BJ (cell line): ENCODE measurements at places on chromosomes 3 and 15.

DNA sequence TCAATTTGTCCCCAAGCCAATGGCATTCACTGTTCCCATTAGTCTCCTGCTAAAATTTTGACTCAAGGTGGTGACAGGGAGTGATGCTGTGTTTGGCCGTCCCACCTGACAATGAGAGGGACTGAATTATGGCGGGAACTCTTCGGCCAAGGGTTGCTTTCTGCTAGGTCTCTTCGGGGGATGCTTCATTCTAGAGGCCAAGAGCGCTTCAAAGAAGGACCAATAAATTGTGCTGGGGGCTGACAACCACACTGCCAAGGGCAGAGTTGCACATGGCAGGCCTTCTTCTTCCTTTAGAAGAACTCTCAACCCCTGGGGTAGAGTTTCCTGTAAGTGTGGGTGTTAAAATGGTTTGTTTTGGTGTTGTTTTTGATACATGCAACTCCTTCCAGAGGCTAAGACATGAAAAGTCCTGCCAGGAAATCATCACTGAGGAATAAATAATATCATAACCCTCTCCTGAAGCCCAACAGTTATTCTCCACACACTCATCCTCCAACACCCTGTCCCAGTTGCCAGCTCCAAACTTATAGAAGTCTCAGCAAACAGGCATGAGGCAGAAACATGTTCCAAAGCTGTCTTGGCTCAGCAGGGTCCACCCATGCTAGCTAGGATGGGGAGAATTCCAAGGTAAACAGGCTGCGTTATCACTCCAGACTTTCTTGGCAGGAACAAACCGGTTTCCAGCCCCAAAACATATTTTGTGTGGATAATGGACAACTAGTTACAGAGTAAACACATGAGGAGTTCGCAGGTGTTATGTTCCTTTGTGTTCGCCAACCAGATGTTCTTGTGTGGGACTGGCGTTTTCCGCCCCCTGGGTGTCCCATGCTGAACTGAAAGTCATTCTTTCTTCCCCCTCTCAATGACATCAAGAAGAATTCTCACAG is 396.7 kb upstream of the RGMA start:
- DNase-seq, result no peak

- no peak for DNase-seq
These were observed 30.9 kb downstream of the MYO9A start for GRCh38 chr15:72086920-72087648.

- no peak for DNase-seq
These were observed 679 bp upstream of the MYD88 start for GRCh38 chr3:38137615-38138348.

GRCh38 chr15:94100863-94101262 is 130.5 kb upstream of the MCTP2 start:
- DNase-seq, result no peak

- no peak for DNase-seq
These were observed 75.0 kb downstream of the HCN4 start for GRCh38 chr15:73293773-73294172.

GRCh38 chr3:122268257-122269024 is 56.6 kb upstream of the CSTA start:
- no peak for DNase-seq

DNA sequence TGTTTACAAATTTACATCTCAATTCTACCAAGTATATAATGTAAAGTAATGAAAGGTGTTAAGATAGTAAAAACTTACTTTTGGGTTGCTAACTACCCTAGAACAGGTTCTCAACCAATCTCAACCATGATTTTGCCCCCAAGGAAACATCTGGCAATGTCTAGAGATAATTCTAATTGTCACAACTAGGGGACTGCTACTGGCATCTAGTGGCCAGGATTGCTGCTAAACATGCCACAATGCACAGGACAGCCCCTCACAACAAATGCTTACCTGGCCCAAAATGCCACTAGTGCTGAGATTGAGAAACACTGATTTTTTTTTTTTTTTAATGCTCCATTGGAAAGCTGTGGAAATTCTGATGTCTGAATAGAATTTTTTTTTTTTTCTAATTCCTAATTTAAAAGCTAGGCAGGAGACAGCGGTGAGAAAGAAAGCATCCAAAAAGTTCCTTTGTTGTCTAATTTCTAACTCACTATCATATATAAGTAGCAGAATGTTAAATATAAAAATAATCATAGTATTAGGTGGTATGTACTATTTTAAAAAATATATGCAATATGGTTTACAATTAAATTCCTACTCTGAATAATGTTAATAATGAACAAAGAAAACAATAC is 81.5 kb downstream of the TJP1 start:
- no peak for DNase-seq

DNA sequence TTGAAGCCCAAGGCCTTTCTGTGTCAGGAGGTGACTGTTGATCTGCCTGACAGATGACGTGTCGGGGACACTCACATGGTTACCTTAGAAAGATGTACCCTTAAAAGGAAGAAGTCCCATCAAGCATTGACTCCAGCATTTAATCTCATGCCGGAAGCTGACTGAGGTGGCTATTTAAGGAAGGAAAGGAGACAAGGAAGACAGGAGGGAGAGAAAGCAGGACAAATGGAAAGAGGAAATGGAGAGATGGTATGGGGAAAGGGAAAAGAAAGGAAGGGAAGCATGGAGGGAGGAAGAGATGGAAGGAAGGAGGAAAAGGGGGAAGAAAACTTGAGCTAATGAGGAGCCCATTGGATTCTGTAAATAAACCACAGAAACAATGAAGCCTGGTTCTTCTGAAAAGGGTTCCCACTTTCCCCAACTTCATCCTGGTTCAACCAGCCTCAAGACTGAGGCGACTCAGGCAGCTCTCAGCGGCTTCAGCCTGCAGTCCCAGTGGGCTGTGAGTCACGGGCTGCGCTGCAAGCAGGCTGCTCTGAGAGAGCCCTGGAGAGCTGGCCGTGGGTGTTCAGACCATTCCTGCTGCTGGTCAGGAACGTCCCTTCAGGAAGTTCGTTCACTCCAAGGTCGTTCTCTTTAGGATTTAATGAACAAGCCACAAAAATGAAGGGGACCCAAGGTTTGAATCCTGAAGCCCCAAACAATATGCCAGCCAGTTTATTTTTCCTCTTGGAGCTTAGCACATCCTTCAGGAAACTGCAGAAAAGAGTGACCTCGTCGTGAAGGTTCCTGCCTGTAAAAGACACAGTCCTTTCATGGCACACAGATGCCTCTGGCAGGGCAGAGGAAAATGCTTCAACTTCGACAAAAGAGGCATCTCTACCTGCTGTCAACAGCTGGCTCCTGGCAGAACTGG is 69.6 kb upstream of the THBS1 start:
- DNase-seq, result peak; percentile 56

DNA sequence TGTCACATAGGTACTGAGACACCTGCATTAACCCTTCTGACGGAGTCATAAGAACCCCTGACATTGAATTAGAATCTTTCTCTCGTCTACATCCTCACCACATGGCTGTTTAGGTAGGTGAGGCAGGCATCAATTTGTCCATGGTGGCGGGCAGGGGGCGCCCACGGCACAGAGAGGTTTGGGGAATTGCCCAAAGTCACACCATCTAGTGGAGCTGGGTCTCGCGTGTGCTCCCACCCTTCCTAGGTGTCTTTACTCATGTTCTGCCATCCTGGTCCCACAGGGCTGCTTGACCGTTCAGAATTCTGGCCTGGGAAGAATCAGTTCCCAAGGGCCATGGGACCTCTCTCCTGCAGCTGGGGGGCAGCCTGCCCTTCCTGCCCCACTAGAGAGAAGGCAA is 14.7 kb upstream of the DLL4 start:
- no peak for DNase-seq

DNA sequence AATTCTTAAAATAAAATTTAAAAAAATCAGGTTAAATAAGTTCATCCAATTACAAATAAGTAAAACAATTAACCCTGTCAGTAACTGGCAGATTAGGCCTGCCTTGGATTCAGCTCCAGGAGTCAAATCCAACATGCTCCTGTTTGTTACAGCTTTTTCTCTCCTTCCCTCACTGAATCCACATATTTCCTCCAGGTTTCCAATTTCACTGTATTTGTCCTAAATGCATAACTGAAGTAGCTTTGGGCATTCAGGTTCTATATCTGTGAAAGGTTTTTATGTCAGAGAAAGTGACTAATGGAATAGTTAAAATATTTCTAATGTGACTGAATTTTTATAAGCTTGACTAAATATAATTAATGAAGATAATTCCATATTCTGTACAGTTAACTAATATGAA is 79.7 kb downstream of the IFT80 start:
- no peak for DNase-seq

DNA sequence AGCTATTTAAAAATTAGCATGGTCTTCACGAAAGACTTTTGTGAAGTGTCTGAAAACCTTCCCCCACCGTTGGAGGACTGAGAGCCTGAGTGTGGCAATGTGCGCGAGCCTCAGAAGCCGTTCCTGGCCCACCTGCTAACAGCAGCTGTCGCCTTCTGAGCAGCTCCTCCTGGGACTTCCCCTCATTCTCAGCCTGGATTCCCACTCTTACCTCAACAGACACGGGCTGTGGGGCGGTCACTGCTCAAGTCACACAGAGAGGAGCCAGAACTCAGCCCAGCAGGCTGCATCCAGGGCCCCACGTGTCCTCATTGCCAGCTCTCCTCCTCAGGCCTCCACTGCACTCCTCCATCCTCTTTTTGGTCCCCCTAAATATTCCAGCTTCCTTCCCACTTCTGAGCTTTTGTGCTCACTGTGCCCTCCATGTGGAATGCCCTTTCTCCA is 7.8 kb downstream of the DNASE1L3 start:
- DNase-seq, result no peak

DNA sequence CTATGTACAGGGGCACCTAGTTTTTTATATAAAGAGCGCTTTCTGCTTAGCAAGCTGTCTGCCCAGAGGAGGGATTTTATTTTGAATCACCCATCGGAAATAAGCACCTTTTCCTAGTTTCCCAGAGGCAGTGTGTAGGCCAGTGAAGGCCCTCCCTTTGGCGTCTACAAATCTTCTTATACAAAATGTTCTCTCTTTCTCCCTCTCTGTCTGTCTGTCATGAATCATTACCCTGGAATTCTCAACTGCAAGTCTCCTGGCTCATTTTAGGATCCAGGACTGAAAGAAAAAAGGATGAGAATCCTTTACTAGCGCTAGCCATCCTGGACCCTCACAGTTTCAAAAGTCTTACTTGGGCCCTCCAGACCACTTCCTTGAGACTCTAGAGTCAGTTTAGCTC is 728.1 kb downstream of the OTOL1 start:
- DNase-seq, result no peak

DNA sequence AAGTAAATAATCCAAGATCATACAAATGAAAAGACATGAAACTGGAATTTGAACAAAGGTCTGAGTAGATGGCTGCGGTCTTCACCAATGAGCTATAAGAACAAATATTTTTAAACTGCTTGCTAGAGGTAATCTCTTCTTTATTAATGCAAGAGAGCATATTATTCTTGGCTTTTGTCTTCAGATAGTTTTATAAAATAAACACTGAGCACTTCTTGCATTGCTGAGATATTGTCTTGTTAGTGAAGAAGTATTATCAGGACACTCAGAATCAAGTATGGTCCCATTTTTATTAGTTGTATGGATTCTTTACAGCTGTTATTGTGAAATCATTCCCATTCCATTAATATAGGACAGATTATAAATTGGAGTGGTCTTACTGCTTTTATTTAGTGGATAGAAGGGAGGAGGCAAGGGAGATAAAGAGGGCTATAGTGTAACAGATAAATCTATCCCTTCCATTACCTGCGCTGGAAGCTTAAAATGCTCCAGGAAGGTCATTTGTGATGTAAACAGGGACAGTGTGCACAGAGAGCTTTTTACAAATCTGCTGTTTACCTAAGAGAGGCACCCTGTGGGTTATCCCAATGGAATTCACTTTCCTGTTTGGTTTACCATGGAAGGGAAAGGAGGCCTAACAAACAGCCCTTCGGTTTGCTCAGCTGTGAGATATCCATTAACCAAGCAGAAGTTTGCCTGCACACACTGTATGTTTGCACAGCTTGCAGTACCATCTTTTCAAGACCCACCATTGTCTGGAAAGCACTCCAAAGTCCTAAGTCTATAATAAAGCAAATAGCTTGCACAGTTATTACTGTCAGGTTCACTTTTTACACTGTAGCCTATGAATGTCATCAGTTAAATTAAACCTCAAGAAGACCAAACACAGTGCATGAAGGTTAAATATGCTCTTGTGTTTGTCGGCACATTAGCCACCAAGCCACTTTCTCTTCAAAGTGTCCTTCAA is 347.7 kb upstream of the TGFBR2 start:
- DNase-seq, result no peak

GRCh38 chr3:145900056-145900829 is 260.7 kb downstream of the PLOD2 start:
- no peak for DNase-seq

DNA sequence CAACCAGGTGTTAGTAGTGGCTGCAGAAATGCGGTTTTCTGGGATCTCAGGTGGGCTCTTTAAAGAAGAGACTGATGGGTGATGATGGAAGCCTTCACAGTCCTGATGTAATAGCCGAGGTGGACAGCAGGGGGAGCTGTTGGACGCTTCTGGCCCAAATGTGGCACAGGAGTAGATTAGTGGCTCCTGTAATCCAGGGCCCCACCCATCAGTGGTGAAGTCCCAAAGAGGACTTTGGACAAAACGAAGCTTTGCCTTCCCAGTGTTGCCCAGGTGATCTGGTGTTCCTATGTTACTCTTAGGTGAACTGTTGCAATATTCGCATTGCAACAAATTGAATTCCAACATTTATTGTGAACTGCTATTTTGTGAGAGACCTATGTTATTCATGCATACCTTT is 31.8 kb upstream of the MYZAP start:
- no peak for DNase-seq

- no peak for DNase-seq
These were observed 56.0 kb upstream of the FURIN start for GRCh38 chr15:90812171-90812957.

- DNase-seq, result no peak
These were observed 359.5 kb upstream of the TMCO5A start for GRCh38 chr15:37574985-37575384.

- DNase-seq, result no peak
These were observed 88.7 kb downstream of the DMXL2 start for GRCh38 chr15:51533672-51534398.

- DNase-seq, result peak; percentile 46
These were observed 18.1 kb upstream of the SCN10A start for GRCh38 chr3:38834110-38834509.

GRCh38 chr3:197417911-197418618 is 119.7 kb upstream of the DLG1 start:
- DNase-seq, result no peak

DNA sequence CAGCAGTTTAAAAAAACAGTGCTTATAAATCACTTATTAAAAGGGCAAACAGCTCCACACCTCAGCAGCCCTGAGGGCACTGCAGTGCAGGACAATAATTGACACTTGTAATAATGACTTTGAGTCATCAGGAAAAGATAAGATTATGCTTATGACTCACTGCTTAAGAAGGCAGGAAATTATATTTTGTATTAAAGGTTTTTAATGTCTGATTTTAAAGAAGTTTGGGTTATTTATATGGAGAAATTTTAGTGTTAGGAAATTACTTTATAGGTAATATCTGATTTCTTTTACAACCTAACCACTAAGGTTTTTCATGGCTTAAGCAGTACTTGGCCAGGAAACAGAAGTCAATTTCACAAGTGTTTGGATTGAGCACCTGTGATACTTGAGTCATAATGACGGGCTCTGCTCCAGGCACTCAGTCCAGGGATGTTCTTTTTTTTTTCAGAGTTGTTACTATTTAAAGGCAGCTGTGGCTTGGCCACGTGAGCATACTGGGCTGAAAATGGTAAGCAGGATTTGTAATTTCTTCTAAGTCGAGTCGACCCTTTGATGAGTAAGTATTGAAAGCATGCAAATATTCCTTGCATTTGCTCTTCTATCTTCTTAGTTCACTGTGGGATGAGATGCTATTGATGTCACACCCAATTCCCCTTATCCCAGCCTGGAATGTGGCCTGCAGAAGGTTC is 21.6 kb upstream of the SLC6A20 start:
- DNase-seq, result peak; percentile 96
